ENCODE measurements at places on chromosomes 6 and 20.
A peak's percentile ranks its signal among the peaks of the same experiment; 100 is the strongest.

DNA sequence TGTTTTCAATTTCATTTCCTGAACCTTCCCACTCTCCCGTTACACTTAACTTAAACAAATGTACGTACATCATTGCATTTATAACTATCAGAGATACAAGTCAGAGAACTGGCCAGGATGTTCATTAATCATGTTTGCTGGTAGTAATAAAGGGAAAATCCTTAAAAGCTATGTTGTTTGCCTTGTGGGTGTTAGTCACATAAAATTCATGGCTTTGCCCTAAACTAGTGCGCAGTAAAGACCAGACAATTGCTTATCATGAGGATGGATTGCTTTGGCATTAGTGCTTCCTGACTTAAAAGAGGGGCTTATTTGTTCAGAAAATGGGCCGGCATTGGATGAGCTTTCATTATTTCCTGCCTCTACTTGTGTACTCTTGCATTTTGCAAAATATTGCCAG, 1037.3 kb upstream of the FLRT3 start:
- DNase-seq: no peak

GRCh38 chr6:139126255-139126654, 8.6 kb upstream of the HECA start:
- DNase-seq: no peak

GRCh38 chr6:136535880-136536650, 14.2 kb downstream of the MAP7 start:
- no peak for DNase-seq

DNA sequence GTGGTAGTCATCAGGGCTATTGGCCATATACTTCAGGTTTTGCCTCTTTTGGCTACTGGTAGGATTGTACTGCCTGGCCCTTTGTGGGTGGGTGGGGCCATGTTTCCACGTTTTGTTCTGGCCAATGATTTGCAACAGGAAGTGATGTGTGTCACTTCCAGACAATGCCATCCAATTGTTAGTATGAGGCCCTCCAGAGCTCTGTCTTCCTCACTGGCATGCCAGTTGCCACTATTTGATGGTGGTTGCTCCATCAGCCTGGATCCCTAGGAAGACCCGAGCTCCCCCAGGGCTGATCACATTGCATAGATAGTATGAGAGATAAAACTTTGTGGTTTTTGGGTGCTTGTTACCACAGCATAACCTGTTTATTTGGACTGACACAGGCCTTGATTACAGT, 7.7 kb upstream of the LRRN4 start:
- DNase-seq: no peak

- DNase-seq: no peak
These were observed 451.7 kb downstream of the GRIK2 start for GRCh38 chr6:101845172-101845571.

DNA sequence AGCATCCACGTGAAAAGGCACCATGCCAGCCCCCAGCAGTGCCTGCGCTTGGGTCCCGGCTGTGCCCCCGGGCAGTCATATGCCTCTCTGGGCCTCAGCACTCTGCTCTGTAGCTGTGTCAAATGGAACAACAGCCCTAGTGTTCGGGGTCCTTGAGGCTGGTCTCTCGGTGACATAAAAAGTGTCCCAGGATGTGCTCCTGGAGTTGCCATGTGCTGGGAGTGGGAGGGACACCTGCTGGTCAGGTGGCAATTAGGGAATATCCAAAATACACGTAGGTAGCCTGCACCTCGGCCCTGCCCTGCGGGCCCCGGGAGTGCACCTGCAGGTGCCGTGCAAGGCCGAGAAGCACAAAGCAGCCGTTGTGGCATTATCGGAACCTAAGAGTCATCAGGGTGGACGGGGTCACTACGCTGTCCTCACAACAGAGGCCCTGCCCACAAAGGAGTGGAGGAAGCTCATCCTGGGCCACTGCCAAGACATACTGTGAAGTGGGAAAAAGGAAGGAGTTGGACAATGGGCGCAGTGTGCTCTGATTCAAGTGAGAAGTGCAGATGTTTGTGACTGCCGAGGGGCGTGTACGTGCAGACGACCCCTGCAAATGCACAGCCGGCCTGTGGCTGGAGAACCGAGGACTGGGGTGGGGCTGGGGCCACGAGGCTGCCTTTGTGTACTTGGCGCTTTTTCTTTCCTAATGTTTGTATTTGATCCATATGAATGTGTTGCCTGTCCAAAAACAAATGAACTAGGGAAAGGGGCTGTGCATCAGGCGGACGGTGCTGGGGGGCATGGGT, 24.6 kb downstream of the SLCO4A1 start:
- no peak for DNase-seq

- no peak for DNase-seq
These were observed 108.8 kb downstream of the TIAM2 start for GRCh38 chr6:155103816-155104366.

DNA sequence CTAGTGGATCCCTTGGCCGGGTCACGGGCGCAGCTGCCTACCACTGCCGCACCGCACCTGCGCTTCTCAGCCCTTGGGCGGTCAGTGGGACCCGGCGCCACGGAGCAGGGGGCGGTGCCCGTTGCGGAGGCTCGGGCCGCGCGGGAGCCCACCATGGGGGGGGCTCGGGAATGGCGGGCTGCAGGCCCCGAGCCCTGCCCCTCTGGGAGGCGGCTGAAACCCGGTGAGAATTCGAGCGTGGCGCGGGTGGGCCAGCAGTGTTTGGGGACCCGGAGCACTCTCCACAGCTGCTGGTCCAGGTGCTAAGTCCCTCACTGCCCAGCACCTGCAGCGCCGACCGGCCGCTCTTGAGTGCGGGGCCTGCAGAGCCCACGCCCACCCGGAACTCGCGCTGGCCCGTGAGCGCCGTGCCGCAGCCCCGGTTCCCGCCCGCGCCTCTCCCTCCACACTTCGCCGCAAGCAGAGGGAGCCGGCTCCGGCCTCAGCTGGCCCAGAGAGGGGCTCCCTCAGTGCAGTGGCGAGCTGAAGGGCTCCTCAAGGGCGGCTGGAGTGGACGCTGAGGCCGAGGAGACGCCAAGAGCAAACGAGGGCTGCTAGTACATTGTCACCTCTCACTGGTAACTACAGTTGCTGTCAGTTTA, 120.5 kb upstream of the TMEM170B start:
- no peak for DNase-seq

DNA sequence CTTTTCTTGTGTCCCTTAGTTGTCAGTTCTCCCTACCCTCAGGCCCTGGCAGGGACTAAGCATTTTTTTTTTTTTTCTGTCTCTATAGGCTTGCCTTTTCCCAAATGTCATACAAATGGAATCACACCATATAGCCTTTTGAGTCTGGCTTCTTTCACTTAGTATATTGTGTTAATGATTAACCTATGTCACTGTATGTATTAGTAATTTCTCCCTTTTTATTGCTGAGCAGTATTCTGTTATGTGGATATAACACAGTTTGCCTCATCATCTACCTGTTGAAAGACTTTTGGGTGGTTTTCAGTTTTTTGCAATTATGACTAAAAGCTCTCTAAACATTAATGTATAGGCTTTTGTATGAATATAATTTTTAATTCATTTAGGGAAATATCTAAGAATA, 16.0 kb upstream of the FBXO30 start:
- no peak for DNase-seq

DNA sequence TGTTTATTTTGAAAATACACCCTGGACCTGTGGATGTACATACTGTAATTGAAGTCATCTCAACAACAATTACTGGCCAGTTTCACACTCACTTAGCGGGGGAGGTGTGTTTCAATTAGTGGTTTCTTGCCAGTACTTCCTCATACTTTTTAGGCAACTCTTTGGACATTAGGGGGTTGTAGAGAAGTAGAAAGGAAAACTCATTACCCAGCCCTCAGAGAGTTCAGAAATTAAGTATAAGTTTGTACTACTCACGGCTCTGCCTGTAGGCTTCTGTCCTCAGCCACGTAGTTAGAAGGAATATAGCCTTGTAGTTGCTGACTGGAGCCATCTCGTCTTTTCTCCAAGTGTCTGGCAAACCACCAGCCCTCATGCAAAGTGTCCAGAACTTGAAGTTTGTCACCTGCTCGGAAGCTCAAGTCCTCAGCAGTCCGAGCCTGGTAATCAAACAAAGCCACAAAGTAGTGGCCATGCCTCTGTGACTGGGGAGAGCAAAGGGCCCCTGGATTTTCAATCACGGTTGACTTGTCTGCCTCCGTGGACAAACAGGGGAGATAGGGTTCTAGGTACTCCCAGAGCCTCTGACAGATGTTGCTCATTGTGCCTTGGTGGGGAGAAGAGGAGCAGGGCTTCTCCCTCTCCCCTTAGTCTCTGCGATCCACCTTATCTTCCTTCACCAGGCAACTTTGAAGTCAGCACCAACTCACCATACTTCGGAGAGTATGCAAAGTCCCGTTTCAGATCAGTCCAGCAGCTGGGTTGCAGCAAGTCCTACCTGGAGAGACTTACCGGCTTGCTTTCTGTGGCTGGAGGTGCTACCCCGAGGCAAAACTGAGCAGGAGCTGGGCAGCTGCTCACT, 749 bp downstream of the FRK start:
- peak; percentile 29 for DNase-seq

- no peak for DNase-seq
These were observed 498.5 kb upstream of the NOX3 start for GRCh38 chr6:155954149-155954548.

- peak; percentile 87 for DNase-seq
These were observed 50.6 kb downstream of the SRC start for GRCh38 chr20:37396416-37397075.

GRCh38 chr6:53461041-53461656, 83.8 kb downstream of the GCLC start:
- no peak for DNase-seq

GRCh38 chr6:118844915-118845314, 49.0 kb upstream of the ASF1A start:
- no peak for DNase-seq

GRCh38 chr6:37177077-37177934, 7.4 kb downstream of the PIM1 start:
- DNase-seq: no peak

DNA sequence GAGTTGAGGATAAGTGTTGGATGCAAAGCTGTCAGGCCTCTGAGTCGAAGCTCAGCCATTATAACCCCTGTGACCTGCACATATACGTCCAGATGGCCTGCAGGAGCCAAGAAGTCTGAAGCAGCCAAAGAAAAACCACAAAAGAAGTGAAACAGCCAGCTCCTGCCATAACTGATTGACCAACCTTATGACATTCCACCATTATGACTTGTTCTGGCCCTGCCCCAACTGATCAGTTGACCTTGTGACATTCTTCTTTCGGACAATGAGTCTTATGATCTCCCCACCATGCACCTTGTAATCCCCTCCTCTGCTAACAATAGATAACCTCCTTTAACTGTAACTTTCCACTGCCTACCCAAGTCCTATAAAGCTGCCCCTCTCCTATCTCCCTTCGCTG, 133.7 kb upstream of the AGPAT4 start:
- DNase-seq: no peak

DNA sequence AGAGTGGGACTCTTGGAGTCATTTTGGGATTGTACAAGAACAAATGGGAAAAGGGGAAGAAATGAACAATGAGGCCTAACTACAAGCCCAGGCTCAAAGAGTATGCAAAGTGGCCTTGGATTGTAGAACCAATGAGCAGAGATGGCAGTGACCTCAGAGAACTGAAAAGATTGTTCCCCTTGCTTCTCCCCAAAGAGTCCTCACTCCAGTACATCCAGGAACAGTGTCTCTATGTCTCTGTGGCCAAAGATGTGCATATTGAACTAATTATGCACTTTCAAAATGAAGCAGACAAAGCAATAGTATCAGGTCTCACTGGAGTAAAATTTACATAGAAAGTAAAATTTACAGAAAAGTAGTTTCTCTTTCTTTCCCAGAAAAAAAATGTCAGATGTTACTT, 81.0 kb downstream of the SMLR1 start:
- DNase-seq: no peak

GRCh38 chr6:25645916-25646315, 6.1 kb upstream of the SCGN start:
- DNase-seq: no peak

DNA sequence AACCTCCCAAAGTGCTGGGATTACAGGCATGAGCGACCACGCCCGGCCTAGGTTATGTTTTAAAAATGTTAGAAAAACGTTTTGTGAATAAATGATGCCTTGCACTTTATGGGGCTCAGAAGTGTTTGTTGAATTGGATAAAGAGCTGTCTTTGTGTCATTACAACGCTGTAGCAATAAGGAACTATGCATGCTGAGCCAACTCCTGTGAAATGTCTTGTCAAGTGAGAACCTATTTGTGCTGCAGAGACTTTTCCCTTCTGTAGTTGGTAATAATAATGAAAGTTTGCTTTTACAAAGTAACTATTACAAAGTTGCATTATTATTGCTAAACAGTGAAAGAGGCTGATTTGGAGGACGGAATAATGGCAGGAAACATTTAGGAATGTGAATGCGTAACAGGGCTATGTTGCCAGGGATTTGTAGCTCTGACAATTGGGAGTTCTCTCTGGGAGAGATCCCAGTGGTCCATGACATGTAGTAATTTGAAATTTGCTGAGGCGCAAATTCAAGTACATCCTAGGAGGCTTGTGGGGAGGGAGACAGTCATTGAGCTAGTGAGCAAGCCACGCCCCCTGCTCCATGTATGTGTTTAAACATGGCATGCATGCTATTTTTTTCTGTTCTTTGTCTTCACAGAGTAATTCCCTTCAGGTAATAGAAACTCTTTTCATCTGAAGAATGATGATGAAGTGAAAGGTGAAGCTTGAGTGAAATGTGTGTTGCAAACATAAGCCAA, 16.8 kb upstream of the BICRAL start:
- no peak for DNase-seq

All from left kidney (tissue), 8 donors.